GM04504 (cell line): ENCODE measurements at places on chromosomes 5 and 9.

- no peak for DNase-seq
Observed at GRCh38 chr9:35882996-35883395, 12.8 kb upstream of the OR13J1 start.

GRCh38 chr9:14437354-14438231, 123.7 kb upstream of the NFIB start:
- DNase-seq: no peak

DNA sequence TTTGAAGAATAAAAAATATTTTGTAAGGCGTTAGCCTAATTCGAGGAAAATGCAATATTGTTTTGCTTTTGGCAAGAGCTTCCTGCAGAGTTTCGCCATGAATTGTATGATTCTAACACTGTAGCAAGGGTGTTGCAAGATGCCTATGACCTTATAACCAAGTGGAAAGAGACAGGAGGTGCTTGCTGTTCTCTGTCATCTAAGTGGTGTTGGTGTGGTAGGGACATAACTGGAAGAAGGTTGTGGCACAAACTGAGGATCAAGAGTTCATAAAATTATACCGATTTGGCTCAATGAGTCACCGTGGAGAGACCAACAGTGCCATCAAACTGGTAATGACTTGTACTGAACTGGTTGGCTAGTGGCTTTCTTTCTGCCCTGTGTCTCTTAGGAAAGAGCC, 6.3 kb downstream of the STC2 start:
- DNase-seq: no peak

DNA sequence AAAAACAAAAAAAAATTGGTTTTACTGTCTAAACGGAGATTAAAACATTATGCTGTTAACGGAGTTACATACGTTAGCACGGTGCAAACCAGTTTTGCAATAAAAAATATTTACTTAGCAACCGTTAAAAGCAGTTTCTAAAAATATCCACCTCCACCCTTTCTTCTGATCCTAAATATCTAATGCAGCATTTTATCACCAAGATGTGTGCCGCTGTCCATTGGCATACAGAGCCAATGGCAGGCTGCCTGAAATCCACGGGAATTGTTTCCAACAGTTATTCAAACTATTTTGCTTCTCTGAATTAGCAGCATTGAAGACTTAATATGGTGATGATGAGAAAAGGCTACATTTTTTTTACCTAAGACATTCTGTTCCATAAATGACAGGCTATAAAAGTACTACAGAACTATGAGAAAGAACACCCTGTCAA, 61.6 kb downstream of the CSNK1A1 start:
- DNase-seq: peak; percentile 53

GRCh38 chr9:125861405-125862058, 114.4 kb downstream of the PBX3 start:
- no peak for DNase-seq

DNA sequence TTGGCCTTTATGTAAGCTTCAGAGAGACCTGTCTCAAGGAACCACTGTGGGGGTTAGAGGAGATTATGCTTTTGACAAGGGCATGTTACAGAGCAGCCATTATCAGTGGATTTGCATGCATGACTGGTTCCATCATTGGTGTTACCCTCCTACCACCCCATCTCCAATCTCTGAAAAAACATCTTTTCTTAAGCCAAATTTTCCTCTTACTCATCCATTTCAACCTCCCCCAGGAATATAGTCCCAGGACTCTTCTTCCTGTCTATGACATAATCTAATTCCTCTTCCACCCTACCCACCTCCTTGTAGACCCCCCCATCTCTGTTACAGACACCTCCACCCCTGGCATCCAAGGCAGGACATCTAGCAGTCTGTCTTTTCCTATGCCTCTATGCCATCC, 33.1 kb upstream of the ADRB2 start:
- DNase-seq: no peak

- no peak for DNase-seq
Observed at GRCh38 chr9:27377811-27378456, 81.0 kb upstream of the EQTN start.

DNA sequence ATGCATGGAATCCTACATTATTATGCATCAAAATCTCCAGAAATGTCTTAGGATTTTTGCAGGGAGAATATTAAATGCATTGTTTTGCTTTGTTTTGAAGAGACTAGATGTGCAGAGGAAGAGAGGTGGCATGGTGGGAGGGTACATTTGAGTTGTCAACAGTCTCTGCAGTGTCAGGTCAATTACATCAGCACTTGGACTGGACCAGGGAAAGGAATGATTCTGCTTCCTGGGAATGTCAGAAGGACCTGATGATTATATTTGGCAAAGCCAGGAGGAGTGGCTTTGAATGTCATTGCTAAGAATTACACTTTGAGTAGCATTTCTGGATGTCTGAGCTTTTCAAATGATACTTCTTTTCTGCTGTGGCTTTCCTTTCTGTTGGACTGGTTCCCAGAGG, 17.5 kb upstream of the TMEFF1 start:
- DNase-seq: peak; percentile 35

DNA sequence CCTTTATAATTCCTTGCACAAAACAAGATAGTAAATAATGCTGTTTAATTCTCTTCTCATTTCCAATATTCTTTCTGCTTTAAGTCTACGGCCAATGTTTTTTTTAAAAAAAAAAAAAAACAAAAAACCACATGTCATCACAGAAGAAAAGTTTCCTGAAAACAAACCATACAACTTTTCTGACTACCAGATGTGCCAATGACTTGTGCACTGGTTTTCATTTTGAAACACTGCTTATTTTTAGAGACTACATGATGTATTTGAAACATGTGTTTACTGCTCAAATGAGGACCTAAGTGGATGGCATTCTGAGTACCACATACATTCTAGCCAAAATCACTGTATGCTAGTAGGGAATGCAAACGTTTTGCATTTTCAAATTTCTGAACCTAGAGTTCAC, 167.9 kb downstream of the GLIS3 start:
- no peak for DNase-seq

DNA sequence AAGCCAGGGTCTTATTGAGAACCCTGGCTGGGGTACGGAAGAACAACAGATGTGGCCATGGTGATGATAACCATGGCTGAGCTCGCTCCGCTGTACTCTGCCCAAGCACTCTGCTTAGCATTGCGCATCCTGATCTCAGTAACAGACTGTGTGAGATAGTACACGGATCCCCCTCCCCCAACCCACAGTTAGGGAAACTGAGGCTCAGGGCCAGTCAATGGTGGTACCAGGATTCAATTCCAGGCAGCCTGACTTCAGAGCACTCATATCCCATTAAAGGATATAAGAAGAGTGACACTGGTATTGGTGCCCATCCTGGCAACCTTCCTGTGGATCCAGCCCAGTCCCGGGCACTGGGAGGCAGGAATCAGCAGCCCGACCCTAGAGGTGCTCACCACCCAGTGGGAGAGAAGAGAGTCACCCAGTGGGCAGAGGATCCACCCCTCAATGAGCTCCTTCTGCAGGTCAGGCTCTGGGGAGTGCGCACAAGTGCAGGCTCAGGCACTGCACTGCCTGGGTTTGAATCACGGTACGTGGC, 26.5 kb upstream of the KIF12 start:
- DNase-seq: no peak

DNA sequence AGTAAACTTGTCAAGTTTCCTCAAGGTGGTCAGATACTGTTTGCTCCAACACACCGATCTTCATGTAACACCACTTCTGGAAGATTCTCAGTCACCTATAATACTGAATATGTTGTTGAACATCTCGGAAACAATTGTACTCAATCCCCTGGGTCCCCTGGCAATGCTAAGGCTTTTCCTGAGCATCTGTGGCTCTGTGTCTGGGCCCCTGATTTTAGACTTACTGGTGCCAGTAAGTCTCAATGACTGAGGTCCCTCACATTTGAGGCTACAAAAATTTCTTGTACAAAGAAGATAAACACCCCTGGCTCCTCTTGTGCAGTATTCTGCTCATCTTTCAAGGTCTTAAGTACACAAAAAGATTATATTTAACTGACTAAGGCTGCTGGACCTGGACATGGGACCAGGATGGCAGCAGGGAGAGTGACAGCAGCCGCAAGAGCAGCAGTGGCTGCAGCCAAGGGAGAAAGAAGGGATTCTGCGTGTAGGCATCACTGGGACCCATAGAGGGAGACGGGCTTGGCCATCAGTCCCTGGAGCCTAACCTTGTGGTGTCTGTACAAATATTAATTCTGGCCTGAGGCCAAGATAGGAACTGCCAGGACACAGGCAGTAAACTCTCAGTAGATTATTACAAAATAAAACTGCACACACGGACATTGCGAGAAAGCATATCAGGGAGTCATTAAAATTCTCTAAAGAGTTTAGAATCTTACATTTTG, 49.0 kb upstream of the TNPO1 start:
- no peak for DNase-seq

- DNase-seq: no peak
Observed at GRCh38 chr5:107063511-107063910, 607.2 kb downstream of the EFNA5 start.
